ENCODE measurements at places on chromosomes 7 and 10.

DNA sequence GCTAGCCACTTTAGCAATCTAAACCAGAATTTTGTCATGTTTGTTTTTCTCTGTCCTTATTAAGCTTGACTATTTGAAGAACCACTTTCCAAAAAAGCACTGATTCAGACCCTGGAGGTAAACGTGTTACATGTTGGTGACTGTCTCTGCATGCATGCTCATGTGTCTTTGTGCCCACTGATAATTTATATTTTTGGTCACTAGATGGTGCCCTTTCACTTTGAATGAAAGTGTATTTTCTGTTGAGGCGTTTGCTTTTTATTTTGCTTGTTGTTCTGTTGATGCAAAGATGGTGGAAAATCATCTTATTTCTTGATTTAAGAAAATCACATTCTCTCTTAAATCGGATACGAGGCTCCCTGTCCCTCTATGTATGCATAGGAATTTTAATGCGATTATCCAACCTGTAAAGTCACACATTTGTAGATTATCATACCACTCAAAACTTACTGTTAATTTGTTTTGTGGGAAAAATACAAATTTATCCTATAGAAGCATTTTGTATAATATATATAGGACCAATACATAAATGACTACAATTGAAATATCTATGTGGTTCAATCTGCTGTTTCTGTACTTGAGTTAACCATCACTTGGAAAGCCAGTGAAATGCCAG, 269.3 kb downstream of the BICC1 start:
- H3K4me1 ChIP-seq = no peaks in the 10 kb centered on the region
- peak; percentile 15 for DNase-seq
- no peaks in the 10 kb centered on the region for H3K27me3 ChIP-seq
- H3K36me3 ChIP-seq = no peaks in the 10 kb centered on the region
- H3K27ac ChIP-seq = no peak overlapping the region

- H3K4me1 ChIP-seq = peaks cover 2% of the 10 kb centered on the region
- no peak overlapping the region for H3K27ac ChIP-seq
- H3K36me3 ChIP-seq = no peaks in the 10 kb centered on the region
- DNase-seq = no peak
- H3K4me3 ChIP-seq = no peak overlapping the region
These were observed 102.1 kb upstream of the MDFIC start for GRCh38 chr7:114819616-114820362.

DNA sequence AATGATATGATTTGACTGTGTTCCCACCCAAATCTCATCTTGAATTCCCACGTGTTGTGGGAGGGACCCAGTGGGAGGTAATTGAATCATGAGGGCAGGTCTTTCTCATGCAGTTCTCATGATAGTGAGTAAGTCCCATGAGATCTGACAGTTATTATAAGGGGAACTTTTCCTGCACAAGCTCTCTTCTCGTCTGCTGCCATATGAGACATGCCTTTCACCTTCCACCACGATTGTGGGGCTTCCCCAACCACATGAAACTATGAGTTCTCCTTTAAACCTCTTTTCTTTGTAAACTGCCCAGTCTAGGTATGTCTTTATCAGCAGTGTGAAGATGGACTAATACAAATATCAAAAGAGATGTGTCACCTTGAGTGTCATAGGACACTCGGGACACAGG, 502.7 kb upstream of the PODXL start:
- no peaks in the 10 kb centered on the region for H3K36me3 ChIP-seq
- DNase-seq = no peak
- no peaks in the 10 kb centered on the region for H3K4me1 ChIP-seq
- no peak overlapping the region for H3K27ac ChIP-seq
- peaks cover 9% of the 10 kb centered on the region for H3K27me3 ChIP-seq

GRCh38 chr7:102912742-102913141, at the start of gene LRRC17:
TSS of gene LRRC17 (plus strand) at chr7:102913000. CDS start at chr7:102933914, 20,914 bp downstream.
- H3K4me3 ChIP-seq = no peak within 1 kb of the TSS
- peaks cover 2% of the 10 kb centered on the region for H3K4me1 ChIP-seq
- no peak within 1 kb of the TSS for H3K27ac ChIP-seq
- H3K36me3 ChIP-seq = no peaks in the 10 kb centered on the region
- DNase-seq = no peak

- no peak for DNase-seq
- peaks cover 22% of the 10 kb centered on the region for H3K27me3 ChIP-seq
- H3K4me3 ChIP-seq = no peak overlapping the region
- H3K27ac ChIP-seq = no peak overlapping the region
These were observed 176.0 kb upstream of the PITRM1 start for GRCh38 chr10:3348564-3348963.

DNA sequence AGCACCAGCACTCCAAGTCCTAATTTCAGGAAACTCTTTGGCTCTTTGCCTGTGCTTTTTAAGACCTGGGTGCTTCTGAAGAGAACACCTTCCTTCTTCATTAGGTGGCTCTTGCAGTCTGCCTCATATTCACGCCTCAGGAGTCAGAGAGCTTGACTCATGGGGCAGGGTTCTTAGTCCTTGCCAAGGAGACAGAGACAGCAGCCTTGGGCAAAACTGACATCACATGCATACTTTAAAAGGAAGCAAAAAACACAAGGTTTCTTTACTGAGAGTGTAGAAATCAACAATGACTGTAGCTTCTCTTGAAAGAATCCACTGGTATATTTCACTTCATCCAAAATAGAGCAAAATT, 780.6 kb downstream of the INHBA start:
- H3K4me1 ChIP-seq = no peaks in the 10 kb centered on the region
- no peak for DNase-seq
- no peaks in the 10 kb centered on the region for H3K36me3 ChIP-seq
- H3K4me3 ChIP-seq = no peak overlapping the region
- H3K27me3 ChIP-seq = no peaks in the 10 kb centered on the region
- H3K27ac ChIP-seq = no peak overlapping the region

All from activated CD4-positive, alpha-beta T cell treated with anti-CD3 and anti-CD28 coated beads, Interleukin-2, amount 10 ng/mL, durations not matched to agents 7 days and 5 days (primary cell).